ENCODE measurements at places on chromosomes 11 and 22.

DNA sequence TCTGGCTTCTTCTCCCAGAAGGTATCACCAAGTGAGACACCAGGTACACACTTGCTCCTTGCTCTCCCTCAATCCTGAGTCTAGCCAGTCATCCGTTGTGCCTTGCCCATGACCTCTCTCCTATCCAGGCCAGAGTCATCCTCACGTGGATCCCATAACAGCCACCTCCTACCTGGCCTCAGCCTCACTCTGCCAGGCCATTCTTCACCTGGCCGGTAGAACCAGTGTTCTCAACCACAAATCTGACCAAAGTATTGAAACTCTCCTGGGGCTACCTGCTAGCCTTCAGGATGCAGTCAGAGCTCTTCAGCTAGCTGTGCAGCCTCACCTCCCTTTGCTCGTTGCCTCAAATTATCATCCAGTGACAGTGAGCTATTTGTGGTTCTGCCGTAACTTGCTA, 37.7 kb downstream of the CHRDL2 start:
- no peak for DNase-seq

- DNase-seq: peak; percentile 68
These were observed 11.4 kb downstream of the PRSS23 start for GRCh38 chr11:86811637-86812321.

GRCh38 chr11:57491371-57492061, 24.0 kb downstream of the SLC43A1 start:
- DNase-seq: no peak

GRCh38 chr11:32752001-32752400, 42.5 kb downstream of the CCDC73 start:
- DNase-seq: no peak

DNA sequence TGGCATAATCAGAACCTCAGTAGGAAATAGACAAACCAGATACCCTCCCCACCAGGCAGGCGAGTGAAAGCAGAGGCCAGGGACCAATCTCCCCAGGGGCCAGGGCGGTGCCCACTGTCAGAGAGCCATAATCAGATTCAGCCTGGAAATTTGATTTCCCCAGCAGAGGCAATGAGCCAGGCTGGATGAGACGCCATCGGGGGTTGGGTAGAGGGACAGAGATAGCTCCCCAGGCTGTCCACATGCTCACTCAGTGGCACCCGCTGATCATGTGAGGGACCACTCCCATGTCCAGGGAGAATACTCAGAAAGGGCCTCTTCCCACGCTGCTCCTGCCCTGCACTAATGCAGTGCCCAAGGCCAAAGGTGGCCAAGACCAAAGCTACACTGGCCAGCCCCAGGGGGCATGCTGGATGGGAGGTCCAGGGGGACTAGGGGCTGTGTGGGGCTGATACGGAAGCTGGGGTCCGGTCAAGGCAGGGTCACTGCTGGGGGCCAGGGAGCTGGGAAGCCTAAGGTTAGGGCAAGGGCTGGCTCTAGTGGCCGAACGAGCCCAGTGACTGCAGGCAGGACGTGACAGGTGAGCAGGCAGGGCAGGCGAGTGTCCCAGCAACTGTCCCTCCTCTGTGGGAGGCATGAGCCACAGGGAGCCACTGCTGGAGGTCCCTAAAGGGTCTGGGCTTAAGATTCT, 19.8 kb downstream of the ARVCF start:
- no peak for DNase-seq

- no peak for DNase-seq
These were observed 34.6 kb upstream of the ANO1 start for GRCh38 chr11:70043482-70043881.

- DNase-seq: no peak
These were observed 8.9 kb downstream of the HIRA start for GRCh38 chr22:19422440-19423301.

Data from hepatocyte (in vitro differentiated cells).